ENCODE measurements at places on chromosomes 7 and 10.

GRCh38 chr10:71359364-71360046, 37.2 kb upstream of the CDH23 start:
- no peak for DNase-seq

- no peak for DNase-seq
Measured at GRCh38 chr7:38070718-38071117, 107.3 kb upstream of the STARD3NL start.

DNA sequence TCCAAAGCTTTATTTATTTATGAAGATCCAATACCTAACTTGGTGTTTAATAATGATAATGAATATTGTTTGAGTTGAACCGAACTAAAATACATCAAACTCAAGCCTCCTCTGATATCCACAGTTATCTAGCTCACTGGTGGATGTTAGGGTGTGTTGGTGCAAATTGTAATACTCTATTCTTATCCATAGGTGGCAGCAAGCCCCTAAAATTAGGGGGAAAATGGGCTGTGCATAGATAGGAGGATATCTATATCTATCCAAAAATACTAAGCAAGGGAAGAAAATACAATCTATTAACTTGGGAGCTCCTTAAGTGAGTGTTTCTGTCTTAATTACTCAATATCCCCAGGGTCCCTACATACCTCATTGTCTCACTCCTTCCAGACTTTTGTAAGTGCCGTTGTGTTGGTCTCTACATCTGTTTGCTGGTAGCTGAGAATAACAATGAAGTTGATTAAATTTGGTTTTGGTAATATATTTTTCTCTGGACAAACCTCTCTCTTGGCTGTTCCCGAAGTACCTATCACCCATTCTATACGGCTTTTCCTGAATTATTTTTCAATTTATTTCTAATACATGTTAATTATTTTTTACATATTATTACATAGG, 55.0 kb upstream of the VWDE start:
- DNase-seq, result peak; percentile 30

GRCh38 chr7:105512415-105512814, 9.7 kb downstream of the PUS7 start:
- DNase-seq, result no peak

DNA sequence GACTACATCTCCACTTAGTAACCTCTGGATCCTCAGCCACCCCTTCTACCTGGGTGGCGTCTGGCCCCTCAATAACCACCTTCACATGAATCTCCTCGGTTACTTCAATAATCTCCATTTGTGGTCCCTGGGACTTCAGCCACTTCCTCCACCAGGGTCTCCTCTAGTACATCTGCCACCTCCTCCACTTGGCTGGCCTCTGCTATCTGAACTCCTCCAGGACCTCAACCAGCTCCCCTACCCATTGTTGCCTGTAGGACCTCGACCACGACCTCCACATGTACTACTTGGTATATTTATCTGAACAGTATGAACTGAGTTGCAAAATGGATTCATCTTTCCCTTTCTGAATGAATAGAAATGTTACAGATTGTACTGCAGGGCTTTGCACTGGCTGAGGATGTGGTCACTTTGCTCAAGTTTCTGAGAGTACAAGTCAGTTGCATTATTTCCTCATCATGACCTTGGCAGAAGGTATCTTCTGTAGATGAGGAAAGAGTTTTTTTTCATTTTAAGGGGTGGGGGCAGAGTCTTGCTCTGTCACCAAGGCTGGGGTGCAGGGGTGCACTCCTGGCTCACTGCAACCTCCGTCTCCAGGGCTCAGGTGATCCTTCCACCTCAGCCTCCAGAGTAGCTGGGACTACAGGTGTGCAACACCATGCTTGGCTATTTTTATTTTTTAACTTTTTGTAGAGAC, 36.0 kb downstream of the MAT1A start:
- DNase-seq, result no peak

GRCh38 chr10:58820861-58821751, 308.4 kb downstream of the BICC1 start:
- DNase-seq, result no peak

- no peak for DNase-seq
Measured at GRCh38 chr10:101162677-101163076, 31.6 kb downstream of the TLX1 start.

DNA sequence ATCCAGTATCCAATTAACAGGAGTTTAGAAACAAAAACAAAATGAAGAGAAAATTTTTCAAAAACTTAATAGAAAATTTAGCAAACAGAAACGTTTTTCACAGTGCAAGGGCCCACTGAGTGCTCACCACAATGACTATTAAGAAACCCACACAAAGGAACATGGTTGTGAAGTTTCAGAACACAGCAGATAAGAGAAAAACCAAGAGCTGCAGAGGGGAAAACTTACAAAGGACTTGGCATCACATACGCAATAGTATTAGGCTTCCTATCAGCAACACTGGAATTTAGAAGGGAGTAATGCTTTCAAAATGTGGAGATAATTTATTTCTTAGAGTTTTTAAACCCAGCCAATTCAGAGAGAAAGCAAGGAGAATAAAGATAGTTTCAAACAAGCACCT, 1.7 kb upstream of the C7orf25 start:
- no peak for DNase-seq

GRCh38 chr7:157003756-157004520, 6.5 kb downstream of the MNX1 start:
- DNase-seq, result no peak

DNA sequence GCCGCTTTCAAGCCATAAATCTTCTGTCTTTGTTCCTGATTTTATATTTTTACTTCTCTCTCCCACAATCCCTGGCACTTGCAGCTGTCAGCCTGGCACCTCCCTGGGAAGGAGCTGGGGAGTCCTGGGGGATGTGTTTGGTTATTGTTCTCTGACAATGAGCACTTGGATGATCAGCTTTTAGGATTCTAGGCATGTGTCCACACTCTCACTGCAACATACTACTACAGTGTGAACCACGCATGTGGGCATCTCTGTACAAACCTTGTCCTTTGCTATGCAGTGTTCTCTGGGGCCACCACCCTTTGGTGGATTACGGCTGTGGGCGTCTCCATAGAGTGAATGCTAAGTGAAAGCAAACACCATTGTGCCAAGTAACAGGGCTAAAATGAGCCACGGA, 168.4 kb upstream of the KMT2E start:
- DNase-seq, result no peak

GRCh38 chr7:2438186-2438585, 34.8 kb downstream of the CHST12 start:
- no peak for DNase-seq

- DNase-seq, result no peak
Measured at GRCh38 chr7:119943942-119944600, 328.9 kb upstream of the KCND2 start.

DNA sequence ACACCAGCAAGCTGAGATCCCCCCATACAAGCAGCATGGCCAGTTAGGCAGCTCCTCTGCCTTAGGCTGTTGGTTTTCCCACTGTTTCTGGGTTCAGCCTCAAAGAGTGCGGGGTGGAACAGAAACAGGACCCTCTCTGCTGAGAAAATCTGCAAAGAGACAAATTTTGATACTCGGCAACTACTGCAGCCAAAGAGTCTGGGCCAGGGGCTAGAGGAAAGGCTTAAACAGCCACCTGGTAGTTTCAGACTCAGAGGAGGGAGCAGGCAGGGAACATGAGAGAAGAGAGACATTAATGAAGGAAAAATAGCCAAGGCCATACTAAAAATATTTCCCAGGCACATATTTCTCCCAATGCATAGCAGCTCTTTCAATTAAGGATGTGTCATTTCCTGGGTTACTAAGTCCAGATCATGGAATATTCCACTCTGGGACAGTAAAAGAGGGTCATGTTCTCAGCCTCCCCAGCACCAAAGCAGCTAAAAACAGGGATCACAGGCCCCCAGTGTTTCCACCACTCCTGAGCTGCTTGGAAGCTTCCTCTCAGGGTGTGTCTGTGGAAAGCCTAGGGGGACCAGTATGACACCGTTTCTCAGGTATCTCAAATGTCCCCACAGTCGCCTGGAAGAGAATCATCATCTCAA, 29.8 kb downstream of the PDLIM1 start:
- no peak for DNase-seq

DNA sequence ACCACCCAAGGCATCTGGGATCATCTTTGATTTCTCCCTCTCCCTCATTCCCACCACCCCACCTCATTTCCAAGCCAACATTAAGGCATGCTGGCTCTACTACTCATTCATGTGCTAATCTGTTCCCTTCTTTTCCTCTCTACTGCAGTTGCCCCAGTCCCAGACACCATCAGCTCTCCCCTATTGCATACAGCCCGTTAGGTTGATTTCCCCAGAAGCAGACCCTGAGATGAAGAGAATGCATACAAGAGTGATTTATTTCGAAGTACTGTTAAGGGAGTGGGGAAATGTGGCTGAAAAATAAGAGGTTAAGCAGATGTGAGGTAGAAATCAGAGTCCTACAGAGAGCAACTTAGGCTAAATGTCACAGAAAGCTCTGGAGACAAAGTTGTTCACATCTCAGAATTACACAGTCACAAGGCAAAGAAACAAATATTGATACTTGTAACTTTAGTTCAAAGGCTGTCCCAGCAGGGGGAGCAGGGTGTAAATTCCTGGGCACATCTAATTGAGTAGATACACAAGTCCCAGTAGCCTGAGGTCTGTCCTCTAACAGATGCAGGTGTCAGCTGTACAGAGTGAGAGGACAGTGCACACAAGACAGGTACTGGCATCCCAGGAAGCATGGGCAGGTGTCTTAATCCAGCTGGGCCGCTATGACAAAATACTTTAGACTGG, 20.9 kb downstream of the AKR1D1 start:
- no peak for DNase-seq

GRCh38 chr10:12165036-12165435, 30.7 kb downstream of the NUDT5 start:
- no peak for DNase-seq

DNA sequence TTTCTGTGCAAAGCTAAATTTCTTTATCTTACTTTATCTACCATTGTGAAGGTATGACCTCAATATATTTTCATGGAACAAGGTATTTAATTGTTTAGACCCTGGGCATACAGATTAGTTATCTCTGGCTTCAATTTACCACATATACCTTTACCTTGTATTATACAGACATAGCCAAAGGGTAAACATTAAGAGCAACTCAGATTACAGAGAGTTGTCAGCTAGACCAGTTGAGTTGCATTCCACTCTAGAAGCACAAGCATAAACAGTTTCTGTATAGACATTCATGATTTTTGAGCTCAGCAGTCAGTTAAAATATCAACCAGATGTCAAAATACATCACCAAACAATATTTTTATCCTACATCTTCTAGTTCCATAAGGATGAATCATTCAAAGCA, 857.3 kb upstream of the ZWINT start:
- DNase-seq, result no peak

DNA sequence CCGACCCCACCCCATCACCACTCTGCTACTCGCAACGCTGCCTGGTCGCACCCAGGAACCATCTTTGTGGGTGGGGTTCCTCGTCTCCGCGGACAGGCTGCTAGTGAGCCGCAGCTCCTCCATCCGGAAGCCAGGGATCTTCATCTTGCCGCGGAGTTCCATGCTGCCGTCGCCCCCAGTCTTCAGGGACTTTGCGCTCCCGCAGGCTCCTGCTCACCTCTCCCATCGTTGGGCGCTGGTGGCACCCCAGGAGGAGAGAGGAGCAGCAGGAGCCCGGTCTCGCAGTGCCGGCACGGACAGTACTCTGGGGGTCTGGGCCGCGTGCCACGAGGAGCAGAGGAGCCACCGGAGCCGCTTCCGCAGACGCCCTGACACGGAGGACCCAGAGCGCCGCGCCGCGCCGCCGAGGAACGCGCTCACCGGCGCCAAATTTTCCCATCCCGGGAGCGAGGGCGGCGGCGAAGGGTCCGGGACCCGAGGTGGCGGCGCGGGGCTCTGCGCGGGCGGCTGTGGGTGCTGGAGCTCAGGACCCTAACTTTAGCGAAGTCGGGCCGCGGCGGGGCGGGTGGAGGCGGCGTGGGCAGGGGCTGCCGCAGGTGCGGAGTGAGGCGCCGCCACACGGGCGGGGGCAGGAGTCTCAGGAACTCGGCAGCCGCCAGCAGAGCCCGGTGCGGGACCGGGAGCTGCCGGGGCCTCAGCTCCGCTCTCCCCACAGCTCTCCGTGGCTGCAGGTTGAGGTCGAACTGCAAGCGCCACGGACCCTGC, 750.1 kb upstream of the SORCS1 start:
- no peak for DNase-seq

GRCh38 chr7:14501436-14501835, 401.1 kb downstream of the DGKB start:
- DNase-seq, result no peak

DNA sequence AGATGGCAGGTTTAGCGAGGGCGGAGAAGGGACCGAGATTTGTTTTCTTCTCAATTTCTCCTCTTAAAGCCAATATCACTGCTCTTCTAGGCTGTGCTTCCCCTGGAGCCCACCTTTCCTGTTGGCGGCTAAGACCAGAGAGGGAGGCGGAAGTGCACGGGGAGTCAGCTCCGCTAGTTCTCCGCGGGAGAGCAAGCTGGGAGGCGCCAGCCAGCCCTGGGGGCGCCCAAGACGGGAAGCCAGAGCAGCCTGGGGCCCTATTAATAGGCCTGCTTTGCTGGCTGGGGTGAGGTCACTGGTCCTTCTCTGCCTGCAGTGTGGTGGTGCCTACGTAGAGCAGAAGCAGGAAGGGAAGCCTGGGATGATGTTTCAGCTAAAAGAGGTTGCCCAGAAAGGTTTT, 61.6 kb downstream of the LSM5 start:
- DNase-seq, result no peak

GRCh38 chr7:129308047-129308446, 83.2 kb downstream of the AHCYL2 start:
- DNase-seq, result no peak

GRCh38 chr7:138745189-138745588, 44.0 kb upstream of the SVOPL start:
- DNase-seq, result no peak

DNA sequence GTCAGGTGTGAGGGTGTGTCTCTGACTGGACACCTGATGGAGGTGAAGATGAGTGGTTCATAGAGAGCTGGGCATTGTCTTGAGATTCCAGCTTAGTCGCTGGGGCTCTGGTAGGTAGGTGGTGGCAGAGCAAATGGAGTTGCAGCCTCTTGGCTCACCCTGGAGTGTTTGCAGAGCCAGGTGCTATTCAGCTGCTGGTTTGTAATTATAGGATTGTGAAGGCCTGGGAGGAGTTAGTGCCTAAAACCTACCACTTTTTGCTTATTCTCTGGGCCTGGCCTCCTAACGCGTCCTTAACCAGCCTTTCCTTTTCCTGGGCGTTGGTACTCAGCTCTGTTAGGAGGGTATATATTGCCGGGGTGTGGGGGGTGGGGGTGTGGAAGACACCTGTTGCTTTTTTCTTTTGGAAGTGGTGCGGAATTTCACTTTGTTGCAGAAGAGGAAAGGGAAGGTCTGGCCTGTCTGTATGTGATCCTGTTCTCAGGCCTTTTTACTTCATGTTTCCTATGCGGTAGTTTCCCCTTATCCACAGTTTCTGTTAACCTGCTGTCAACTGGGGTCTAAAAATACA, 3.2 kb downstream of the PPRC1 start:
- DNase-seq, result no peak

- no peak for DNase-seq
Measured at GRCh38 chr10:26310361-26310760, 93.8 kb downstream of the GAD2 start.

DNA sequence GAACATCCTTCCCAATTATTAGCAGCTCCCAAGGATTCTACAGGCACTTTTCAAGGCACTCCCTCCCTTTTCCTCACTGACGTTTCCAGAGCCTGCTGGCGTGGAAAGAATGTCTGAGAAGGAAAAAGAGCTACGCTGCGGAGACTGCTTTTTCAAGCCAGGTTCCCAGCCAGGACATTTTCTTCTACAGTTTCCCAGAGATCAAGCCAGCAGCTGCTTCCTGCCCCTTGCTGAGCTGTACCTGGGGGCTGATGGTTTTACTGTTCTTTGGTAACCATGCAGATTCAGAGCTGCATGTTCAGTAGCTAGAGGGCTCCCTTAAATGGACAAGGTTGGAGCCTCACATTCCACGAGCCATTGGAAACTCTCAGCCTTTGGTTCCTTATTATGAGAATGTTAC, 133.4 kb downstream of the EVX1 start:
- no peak for DNase-seq
